ENCODE measurements at places on chromosomes 13 and 19. TPM values are rescaled to one million over a fixed set of nuclear protein-coding genes. Genes with fewer than 3 reads are reported as not detected.

The TMEM221 gene
- not detected for total RNA-seq

DNA sequence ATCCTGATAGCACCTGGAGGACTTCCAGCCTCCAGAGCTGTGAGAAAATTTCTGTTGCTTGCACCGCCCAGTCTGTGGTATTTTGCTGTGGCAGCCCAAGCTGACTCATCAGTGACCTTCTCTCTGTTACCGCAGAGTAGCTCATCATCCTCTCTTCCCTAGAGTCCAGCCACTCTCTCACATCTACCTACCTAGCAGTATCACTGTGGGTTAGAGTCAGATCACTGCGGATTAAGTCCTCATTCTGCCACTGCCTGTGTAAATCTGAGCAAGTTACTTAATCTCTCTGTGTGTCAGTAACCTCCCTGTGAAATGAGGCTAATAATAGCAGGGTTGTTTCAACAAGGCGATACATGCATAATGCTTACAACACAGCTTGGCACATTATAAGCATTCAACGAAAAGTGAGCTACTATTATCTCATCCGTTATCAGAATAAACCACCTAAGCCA lies 40.3 kb upstream of the USPL1 start:
- peaks cover 20% of the 10 kb centered on the region for H3K4me1 ChIP-seq
- H3K27ac ChIP-seq = no peak overlapping the region
- H3K4me3 ChIP-seq = no peak overlapping the region
- no peaks in the 10 kb centered on the region for H3K27me3 ChIP-seq

The PSG3 gene
- not detected for total RNA-seq

The GEMIN7 gene
- total RNA-seq = 27.7 TPM

The LPAR2 gene
- 81.5 TPM for total RNA-seq

- H3K4me3 ChIP-seq = no peak overlapping the region
- H3K36me3 ChIP-seq = peaks cover 26% of the 10 kb centered on the region
- no peak for DNase-seq
- no peak overlapping the region for H3K27ac ChIP-seq
Measured at GRCh38 chr19:1356508-1356865, 27.2 kb upstream of the NDUFS7 start.

DNA sequence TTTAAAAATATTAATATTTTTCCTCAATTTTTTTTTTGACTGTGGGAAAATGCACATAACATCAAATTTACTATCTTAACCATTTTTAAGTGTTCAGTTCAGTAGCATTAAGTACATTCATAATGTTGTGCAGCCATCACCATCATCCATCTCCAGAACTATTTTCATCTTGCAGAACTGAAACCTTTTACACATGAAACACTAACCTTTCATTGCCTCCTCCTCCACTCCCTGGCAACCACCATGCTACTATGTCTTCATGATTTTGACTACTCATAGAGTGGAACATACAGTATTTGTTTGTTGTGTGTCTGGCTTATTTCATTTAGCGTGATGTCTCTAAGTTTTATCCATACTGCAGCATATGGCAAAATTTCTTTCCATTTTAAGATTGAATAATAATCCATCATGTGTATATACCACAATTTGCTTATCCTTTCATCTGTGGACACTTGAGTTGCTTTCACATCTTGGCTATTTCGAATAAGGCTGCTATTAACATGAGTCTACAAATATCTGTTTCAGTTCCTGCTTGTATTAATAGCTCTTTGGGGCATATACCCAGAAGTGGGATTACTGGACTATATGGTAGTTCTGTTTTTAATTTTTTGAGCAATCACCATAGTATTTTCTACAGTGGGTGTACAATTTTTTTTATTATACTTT lies 376.4 kb downstream of the MTUS2 start:
- H3K4me1 ChIP-seq = no peaks in the 10 kb centered on the region
- H3K4me3 ChIP-seq = no peak overlapping the region
- no peaks in the 10 kb centered on the region for H3K36me3 ChIP-seq
- no peaks in the 10 kb centered on the region for H3K27me3 ChIP-seq
- H3K27ac ChIP-seq = no peak overlapping the region

- H3K4me3 ChIP-seq = no peak overlapping the region
- no peaks in the 10 kb centered on the region for H3K27me3 ChIP-seq
- no peak for DNase-seq
Measured at GRCh38 chr19:42229301-42229854, 9.3 kb downstream of the ZNF526 start.

All from natural killer cell (primary cell).